IPS DF 6.9 (cell line): ENCODE measurements at places on chromosomes 13 and 19.

- no peak for DNase-seq
Observed at GRCh38 chr19:40610396-40611064, 9.4 kb downstream of the LTBP4 start.

- no peak for DNase-seq
Observed at GRCh38 chr13:53004573-53004972, 24.0 kb upstream of the OLFM4 start.

- DNase-seq, result no peak
Observed at GRCh38 chr19:8127311-8127710, 22.1 kb downstream of the FBN3 start.

GRCh38 chr13:49435992-49436391 lies 7.9 kb downstream of the CAB39L start:
- DNase-seq, result no peak

DNA sequence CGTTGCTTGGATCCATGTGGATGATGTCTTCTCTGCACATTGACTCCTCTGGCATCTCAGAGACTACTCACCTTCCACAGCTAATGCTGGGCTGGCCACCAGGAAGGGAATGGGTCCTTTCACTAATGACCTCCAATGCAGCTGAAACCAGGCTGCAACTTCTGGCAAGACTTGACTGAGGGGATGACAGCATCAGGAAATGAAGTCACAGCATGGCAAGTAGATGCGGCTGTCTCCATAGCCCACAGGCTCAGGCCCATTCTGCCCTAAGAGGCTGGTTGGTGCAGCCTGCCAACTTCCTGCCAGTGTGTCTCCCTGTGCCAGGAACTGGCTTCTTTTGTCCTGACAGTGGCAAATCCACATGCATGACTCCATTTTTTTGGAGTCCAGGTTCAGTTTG lies 467.3 kb downstream of the TSHZ3 start:
- no peak for DNase-seq

DNA sequence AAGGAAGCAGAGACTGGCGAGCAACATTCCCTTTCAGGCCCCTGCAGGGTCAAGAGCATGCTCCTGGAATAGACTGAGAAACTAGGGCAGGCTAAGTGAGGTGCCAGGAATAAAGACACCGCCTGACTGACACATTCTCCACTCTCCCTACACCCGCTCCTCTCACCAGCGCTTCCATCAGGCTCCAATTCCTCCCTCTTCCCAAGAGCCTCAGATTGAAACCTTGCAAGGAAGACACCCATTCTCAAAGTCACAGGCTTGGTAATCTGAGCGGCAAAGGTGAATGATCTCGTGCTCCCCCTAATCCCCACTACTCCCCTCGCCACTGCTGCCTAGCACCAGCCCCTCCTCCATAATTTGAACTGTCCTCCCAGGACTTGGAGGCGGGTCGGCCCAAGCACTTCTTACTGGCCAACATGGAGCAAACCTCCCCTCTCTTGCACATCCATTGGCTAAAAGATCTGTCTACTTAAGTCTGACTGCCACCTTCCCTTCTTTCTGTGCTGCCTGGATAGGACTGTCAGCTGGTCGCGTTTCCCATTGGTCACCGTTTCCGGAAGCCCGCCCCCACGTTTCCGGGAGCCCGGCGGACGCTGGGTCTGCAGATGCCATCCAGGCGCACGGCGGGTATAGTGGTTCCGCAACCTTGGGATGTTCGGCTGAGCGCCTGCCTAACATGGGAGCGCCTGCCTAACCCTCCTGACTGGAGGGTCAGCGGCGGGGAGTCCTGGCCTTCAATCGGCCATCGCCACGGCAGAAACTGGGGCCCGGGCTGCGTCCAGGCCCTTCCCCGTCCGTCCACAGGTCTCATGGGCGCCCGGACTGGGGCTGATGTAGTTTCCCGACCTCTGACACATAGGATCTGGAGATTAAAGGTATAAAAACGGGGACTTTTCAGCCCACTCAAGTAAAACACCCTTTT lies 33.6 kb downstream of the ZNF383 start:
- no peak for DNase-seq

GRCh38 chr13:26760832-26761582 lies 421 bp upstream of the GPR12 start:
- DNase-seq, result no peak

- no peak for DNase-seq
Observed at GRCh38 chr13:69999875-70000274, 107.8 kb upstream of the ATXN8OS start.

GRCh38 chr19:55340784-55341147 lies 1.1 kb downstream of the KMT5C start:
- DNase-seq, result no peak

DNA sequence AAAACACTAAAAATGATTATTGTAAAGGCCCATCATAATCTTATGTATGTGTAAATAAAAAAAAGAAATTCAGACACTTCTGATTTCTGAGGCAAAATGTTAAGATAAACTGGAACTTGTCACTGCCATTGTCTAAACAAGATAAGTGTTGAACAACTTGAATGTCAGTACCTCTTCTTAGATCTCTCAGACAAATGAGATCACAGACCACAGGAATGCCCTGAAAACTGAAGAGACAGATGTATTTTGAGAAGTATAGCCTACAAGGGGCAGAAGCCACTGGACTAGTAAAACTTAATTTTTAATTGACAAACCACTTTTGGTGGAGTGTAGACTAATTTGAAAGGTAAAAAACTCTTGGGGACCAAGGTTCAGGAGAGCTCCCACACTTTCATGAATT lies 375.5 kb upstream of the SLITRK5 start:
- DNase-seq, result no peak

DNA sequence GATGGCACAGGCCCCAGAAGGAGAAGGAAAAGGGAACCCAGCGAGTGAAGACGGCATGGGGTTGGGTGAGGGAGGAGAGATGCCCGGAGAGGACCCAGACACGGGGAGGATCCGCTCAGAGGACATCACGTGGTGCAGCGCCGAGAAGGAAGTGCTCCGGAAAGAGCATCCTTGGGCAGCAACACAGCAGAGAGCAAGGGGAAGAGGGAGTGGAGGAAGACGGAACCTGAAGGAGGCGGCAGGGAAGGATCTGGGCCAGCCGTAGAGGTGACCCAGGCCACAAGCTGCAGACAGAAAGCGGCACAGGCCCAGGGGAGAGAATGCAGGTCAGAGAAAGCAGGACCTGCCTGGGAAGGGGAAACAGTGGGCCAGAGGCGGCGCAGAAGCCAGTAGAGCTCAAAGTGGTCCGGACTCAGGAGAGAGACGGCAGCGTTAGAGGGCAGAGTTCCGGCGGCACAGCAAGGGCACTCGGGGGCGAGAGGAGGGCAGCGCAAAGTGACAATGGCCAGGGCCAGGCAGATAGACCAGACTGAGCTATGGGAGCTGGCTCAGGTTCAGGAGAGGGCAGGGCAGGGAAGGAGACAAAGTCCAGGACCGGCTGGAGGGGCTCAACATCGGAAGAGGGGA lies 1.1 kb downstream of the PPP1R12C start:
- DNase-seq, result no peak

DNA sequence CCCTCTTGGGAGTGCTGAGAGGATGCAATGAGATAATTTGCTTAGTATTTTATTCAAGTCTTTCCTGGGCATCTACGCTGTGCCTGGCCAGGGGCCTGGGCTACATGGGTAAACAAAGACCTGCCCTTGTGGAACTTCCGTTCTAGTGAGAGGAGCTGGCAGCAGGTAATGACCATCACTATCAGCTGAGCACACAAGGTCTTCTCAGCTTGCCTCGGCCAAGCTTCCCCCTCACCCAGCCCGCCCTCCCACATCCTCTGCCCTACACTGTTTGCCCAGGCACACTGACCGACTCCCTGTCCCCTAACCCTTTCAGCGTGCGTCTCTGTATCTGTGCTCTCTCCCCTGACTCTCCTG lies 8.6 kb upstream of the FKRP start:
- DNase-seq, result no peak

GRCh38 chr19:31171936-31172335 lies 177.3 kb downstream of the TSHZ3 start:
- DNase-seq, result no peak

- DNase-seq, result no peak
Observed at GRCh38 chr13:31898378-31899071, 133.0 kb upstream of the FRY start.

GRCh38 chr19:41308450-41309179 lies 1.4 kb upstream of the CCDC97 start:
- peak; percentile 94 for DNase-seq

GRCh38 chr13:37950016-37950415 lies 80.4 kb upstream of the TRPC4 start:
- DNase-seq, result no peak

- no peak for DNase-seq
Observed at GRCh38 chr13:83831796-83832195, 50.5 kb downstream of the SLITRK1 start.

DNA sequence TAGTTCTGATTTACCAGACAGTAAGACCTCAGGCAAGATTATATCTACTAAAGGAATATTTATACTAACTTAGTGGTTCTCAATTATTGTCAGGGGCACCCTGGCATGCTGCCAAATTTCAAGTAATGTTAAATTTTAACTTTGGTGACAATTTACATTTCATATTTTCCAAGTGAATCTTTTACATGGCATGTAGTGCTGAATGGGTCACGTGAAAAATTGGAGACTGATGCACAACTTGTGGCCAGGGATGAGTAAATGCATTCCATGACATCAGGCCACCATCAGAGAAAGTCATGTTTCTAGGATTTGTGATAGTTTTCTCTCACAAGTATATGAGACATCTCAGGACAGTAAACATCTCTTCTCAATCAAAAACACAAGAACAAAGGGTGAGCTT lies 202.6 kb upstream of the SOX21 start:
- DNase-seq, result no peak

- no peak for DNase-seq
Observed at GRCh38 chr13:90896002-90896401, 451.5 kb upstream of the MIR17HG start.

DNA sequence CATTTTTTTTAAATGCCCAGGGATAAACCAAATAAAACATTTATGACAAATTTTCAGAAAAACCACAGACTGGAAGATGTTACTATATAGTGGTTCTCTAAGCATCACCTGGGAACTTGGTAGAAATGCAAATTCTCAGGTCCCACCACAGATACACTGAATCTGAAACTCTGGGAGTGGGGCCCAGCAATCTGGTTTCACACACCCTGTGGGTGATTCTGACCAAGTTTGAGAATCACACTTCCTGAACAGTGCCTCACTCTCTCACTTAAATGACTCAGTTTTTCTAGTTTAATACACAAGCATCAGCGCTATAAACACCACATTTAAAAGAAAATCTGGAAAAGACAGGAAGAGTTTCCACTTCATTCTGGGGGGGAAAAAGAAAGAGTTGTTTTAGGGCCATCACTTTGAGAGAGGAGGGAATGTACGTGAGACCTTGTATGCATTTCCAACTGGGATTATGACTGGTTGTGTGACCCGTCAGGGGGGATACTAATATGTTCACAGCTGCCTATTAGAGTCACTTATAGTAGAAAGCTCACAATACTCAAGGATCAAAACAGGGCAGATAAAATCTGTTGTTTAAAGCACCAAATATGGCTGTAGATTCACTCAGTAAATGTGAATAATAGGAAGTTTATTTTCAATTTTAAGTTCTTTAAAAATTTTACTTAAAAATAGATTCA lies 567.7 kb downstream of the GPC6 start:
- DNase-seq, result no peak

DNA sequence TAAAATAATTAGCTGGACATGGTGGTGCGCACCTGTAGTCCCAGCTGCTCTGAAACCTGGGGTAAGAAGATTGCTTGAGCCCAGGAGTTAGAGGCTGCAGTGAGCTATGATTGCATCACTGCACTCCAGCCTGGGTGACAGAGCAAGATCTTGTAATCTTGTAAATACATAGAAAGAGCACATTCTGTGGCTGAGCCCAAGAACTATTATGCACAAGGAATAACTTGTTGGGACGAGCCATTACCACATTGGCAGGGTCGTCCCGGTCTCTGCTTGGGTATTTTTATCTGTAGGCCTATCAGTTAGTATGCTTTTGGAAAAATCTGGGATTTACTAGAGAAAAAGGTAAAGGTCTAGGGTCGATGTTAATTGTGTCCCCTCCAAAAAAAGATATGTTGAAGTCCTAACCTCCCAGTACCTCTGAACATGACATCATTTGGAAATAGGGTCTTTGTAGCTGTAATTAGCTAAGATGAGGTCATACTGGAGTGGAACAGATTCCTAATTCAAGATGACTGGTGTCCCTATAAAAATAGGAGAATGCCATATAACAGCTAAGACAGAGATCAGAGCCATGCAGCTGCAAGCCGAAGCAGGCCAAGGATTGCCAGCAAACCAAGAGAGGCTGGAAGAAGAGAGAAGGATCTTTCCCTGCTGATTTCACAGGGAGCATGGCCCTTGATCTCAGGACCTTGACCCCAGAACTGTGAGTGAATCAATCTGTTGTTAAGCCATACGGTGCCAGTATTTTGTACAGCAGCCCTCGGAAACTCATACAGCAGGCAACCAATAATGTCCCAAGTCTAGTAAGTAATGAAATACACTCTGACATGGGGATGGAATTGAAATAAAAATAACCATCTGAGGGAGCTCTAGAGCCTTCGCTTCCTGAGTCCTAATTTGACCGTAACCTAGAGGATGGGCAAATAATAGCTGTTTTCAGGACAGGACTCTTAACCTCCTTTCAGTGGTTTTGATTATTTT lies 77.0 kb downstream of the TM9SF2 start:
- no peak for DNase-seq

DNA sequence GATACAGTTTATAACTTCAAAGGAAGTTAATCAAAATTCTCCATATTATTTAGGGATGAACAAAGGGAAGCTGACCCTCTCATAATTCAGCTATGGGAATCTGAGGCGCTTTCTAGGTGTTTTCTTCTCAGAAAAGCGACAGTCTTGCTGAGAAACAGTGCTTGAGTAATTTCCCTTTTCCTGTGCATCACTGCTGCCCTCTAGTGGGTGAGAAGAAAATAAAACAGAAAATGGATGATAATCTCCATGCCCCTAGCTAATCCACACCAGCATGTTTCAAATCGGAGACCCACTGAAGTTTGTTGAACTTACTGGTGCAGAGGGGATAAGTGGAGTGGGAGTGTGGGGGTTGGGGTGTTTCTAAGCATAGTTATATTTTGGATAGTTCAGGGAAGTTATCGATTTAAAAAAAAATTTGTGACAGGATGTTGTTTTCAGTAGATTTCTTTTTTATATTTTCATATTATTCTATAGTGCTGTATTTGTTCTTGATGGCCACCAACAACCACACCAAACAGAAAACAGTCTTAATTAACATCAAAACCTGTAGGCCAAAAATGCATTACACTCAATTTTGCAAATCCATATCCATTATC lies 21.4 kb downstream of the LCP1 start:
- peak; percentile 43 for DNase-seq

GRCh38 chr19:49272204-49272603 lies 52.8 kb downstream of the SLC6A16 start:
- no peak for DNase-seq

DNA sequence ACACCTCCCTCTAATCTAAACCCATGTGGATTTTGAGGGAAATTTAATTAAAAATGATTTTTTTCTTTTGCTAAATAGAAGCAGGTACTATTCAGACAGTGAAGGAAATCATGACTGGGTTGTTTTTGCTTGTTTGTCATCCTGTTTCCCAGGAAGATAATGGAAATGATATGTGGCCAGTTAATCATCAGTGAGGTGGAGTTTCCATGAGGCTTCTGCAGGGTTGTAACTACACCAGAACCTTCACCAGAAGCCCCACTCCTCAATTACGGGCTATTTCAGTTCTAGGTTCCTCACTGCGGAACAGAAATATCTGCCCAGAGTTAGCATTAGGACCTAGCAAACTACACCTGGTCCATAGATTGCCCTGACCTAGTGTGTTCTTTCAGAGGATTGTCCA lies 394.0 kb downstream of the DLEU7 start:
- DNase-seq, result no peak
